ENCODE measurements at places on chromosomes 6 and 20.

- DNase-seq = no peak
These were observed 166.0 kb upstream of the CDH4 start for GRCh38 chr20:61086031-61086430.

DNA sequence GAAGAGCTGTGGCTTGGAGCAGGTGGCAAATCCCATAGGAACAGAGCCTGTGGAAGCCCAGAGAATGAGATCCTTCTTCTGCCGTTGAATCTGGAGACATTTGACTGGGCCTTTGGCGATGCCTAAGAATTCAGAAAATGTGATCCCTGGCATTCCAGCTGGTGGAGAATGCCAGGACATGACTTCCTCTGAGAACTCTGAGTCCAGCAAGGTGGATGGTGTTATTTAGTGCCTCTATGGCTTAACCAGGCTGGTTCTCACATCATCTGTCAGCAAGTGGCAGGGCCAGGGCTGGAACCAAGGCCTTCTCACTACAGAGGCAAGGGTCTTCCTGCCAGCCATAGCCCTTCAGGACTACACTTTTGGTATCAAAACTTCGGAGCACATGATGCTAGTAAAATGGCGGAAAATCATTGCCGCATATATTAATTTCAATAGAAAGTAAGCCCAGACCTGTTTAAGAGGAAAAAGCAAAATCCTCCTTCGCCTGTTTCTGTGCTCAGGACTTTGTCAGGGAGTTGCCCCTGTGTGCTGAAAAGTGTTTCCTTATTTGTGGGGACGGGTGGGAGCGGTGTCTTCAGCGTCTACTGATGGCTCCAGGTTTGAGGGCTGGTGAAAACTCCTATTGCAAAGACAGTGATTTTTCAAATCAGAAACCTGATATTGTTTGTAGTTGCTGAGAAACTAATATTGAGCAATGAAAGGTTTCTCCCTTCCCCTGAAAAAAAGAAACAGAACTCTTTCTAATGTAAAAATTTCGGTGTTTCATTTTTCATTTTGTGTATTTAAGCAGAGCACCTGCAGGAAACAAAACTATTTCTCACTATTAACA lies 23.9 kb downstream of the DUSP22 start:
- no peak for DNase-seq

- no peak for DNase-seq
These were observed 15.9 kb upstream of the TRERF1 start for GRCh38 chr6:42467651-42468050.

DNA sequence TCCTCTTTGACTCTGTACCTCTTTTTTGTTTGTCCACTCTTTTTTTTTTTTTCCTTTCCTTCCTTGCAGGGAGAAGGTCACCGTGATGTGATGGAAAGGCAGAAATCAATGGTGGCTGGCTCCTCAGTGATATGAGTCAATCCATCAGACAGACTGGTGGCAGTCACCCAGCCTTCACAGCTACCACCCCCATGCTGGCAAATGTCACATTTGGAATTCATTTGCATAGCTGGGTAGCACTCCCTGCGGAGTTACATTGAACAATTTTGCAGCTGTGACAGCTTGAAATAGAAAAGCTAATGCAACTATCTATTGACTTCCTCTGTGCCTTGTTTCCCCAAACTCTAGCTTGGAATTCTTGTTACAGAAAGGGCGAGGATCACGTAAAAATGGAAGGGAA lies 668.4 kb downstream of the C6orf118 start:
- no peak for DNase-seq

- DNase-seq = no peak
These were observed 37.8 kb upstream of the STX16 start for GRCh38 chr20:58613061-58613854.

- DNase-seq = no peak
These were observed 9.1 kb downstream of the BPIFB3 start for GRCh38 chr20:33062825-33063149.

DNA sequence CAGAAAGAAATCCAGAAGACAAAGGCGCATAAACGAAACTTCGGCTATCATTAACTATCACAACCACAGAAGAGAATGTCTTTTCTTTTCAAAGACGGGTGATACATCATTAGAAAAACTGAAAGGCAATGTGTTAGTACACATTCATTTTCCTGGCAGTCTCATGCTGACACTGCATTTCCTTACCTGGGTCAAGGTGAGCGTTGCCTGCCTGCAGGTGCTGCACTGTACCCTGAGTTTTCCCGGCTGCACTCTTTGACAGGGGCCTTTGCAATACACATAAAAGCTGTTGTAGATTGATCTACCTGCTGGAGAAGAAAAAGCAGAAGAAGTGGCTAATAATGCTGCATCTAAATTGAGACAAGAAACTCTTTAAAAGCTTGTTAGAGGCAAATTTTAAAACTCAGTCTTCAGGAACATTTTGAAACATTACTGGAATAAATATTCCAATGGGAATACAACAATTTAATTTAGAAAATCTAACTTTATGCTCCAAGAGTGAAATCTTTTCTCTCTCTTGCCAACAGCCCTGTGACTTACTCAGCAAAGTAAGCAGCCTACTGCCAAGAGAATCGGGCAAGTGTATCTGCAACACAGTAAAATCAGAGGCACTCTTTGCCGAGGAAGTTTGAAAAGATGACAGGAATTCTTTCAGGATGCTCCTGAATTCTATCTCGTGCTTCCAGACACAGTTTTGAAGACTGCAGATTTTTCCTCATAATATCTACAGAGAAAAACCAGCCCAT lies 526.4 kb downstream of the PRKN start:
- DNase-seq = no peak

DNA sequence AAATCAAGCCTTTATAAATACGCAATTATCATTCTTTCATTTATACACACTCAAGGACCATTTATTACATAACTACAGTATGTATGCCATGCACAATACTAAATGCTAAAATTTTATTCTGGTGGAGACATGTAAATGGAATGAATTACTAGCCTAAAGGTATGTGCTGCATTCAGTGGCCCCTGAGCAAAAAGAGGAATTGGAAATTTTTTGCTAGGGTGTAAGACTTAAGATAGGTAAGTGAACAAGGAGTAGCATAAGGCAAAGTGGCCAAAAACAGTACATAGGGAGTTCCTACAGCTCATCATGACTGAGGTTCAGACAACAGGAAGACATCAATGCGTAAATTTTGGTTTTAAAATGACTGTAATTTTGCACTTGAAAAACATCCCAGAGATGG lies 2.3 kb upstream of the MTFR2 start:
- DNase-seq = no peak

GRCh38 chr6:17663226-17663625 lies 43.5 kb downstream of the NUP153 start:
- DNase-seq = no peak

GRCh38 chr6:32895006-32895345 lies 41.0 kb downstream of the PSMB9 start:
- no peak for DNase-seq

GRCh38 chr20:54208548-54209176 lies 775 bp downstream of the PFDN4 start:
- DNase-seq = peak; percentile 9

GRCh38 chr6:37565267-37566110 lies 65.8 kb upstream of the CCDC167 start:
- no peak for DNase-seq

DNA sequence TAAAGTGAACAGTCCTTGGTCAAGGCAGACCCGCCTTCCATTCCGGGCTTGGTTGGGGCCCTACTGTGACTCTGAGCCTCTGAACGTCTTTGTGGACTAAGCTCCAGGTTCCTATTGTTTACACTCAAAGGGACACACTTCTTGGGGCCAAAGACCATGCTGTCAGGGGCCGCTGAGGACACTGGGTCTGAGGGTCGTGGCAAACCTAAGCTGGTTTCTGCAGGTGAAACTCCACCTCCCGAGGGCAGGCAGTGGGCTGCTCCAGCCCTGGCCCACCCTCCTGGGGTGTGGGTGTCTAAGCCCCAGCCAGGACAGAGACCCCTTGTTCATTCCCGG lies 43.1 kb downstream of the DSTN start:
- no peak for DNase-seq

GRCh38 chr6:15577106-15577505 lies 85.7 kb downstream of the DTNBP1 start:
- DNase-seq = no peak

- DNase-seq = no peak
These were observed 188.7 kb upstream of the FBXL4 start for GRCh38 chr6:99136488-99136887.

GRCh38 chr6:12345694-12346058 lies 55.5 kb downstream of the EDN1 start:
- DNase-seq = no peak

DNA sequence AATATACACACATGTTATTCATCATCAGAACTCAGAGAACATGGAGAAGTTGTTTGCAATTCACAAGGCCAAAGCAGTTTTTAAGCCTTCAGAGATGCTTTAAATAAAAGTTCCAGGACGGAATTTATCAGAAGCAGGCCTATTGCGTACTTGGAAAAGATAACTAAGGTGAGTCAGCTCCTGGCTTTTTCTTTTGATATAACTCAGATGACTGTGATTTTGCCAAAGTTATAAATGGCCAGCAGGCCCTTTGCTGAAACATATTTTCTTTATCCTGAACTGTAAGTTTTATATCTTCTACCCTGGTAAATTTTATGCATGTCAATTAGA lies 55.0 kb upstream of the PLCB1 start:
- DNase-seq = no peak

GRCh38 chr6:157813191-157813590 lies 9.9 kb upstream of the SNX9 start:
- no peak for DNase-seq

GRCh38 chr20:12395353-12395752 lies 477.7 kb downstream of the BTBD3 start:
- DNase-seq = no peak

DNA sequence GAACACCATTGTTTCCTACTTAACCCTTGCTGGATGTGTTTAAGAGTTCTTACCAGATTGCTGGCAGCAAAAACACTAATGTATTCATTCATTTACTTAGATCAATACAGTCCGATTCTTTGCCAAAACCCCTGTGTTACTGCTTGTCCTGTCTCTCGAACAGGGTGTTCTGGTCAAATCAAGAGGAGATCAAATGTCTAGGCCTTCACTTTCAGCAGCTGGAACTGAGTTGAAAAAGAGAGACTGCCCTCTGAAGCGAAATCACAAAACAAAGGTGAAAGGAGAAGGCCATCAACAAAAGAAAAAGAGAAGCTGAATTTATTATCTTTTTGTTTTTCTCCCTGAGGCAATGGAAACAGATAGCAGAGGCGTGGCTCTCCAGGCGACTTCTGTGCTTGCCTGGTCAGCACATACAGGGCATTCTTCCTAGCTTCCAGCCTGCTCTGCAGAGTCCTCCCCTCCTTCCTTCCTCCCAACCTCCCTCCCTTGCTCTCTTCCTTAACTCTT lies 44.1 kb upstream of the GCM1 start:
- no peak for DNase-seq

DNA sequence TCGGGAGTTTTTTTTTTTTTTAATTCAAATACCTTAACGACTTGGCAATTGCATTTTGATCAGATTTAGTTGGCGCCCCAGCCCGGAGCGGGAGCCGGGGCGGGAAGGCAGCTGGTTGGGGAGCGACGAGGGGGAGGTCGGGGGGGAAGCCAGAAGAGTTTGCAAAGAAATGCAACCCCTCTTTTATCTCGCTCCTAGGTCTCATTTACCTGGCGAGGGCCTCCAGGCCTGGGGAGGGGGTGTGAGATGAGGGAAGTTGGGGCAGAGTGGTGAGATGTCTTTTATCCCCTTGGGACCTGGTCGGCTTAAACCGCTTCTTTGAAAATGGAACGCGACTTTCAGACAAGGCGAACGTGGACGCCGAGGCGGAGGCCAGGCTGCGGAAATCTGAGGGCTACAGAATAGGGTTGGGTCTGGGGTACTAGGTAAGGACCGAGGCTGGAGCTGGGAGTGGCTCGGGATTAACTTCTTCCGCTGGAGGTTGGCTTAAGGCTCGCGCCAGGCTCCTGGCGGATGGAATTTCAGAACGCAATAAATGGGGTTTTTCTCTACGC lies 40.3 kb downstream of the NCR2 start:
- no peak for DNase-seq

DNA sequence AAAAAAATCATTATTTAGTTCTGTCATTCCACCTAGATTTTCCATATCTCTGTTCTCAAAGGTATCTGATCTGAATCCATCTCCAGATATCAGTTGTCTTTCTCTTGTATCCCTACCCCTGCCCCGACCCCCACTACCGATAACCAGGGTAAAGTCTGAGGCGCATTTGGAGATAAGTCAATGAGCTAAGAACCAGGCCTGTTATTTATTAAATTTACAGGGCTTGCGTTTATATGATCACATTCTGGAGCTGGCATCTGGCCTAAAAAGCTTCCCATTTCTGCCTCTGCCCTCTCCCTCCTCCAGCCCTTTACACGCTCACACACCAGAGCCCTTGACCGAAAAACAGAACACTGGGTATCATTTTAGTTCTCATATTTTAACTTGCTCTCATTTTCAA lies 144.7 kb downstream of the ALDH8A1 start:
- no peak for DNase-seq

- no peak for DNase-seq
These were observed 43.6 kb upstream of the FAM83B start for GRCh38 chr6:54802775-54803634.

DNA sequence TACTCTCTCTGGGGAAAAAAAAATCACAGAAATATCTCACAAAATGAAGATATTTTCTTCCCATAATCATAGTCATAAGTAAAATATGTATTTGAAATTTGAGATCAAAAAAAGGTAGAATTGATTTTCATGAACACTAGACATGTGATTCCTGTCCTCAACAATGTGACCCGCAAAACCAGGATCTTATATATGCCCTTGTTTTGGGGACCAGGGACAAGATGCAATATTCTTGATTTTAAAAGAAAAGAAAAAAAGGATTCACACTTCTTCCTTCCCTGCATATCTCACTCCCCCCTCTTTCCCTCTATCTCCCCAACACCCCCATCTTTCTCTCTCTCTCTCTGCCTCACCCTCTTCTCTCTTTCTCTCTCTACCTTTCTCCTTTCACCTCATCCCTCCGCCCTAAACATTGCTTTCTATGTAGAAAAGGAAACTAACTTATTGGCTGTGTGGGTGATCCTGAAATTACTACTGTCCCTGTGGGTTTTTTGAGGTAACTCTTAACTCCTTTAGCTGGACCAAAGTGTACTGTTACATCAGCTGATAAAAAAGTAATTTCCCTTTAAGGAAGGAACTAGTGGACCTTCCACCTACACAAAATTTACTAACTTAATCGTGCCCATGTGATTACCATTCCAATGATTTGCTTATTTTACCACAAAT lies 85.6 kb downstream of the AIG1 start:
- no peak for DNase-seq

GRCh38 chr20:57496592-57496991 lies 28.3 kb downstream of the CTCFL start:
- no peak for DNase-seq

DNA sequence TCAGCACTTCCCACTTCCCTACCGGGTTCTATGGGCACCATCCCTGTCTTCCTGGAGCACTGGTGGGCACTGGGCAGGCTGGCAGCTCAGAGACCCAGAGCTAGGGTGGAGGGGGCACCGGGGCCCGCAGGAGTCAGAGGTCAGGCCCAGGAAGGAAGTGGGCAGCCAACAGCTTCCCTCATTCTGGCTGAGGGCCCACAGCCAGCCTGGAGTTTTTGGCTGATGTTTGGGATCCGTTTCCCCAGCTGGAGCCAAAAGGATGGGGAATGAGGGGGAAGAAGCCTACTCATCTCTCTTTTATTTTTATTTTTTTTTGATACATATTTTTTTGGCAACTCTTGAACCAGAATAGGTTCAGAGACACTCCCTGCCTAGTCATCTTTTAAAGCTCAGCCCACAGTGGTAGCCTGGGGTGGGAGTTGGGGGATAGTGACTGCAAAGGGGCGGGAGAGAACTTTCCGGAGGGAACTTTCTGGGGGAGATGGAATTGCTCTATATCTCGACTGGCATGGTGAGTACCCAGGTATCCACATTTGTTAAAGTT lies 54.2 kb upstream of the MLN start:
- no peak for DNase-seq
